ENCODE measurements at places on chromosomes 13 and 19. TPM values are rescaled to one million over a fixed set of nuclear protein-coding genes. Genes with fewer than 3 reads are reported as not detected.

VSTM2B gene
- polyA plus RNA-seq, result 0.42 TPM

PLPP2 gene
- polyA plus RNA-seq, result 0.64 TPM

PCDH9 gene
- 5.4 TPM for polyA plus RNA-seq

PEG3 gene
- 279 TPM for polyA plus RNA-seq

KLK8 gene
- not detected for polyA plus RNA-seq

RNASEH2A gene
- polyA plus RNA-seq, result 20.1 TPM

CAPN12 gene
- polyA plus RNA-seq, result 1.3 TPM

KLK1 gene
- not detected for polyA plus RNA-seq

DNA sequence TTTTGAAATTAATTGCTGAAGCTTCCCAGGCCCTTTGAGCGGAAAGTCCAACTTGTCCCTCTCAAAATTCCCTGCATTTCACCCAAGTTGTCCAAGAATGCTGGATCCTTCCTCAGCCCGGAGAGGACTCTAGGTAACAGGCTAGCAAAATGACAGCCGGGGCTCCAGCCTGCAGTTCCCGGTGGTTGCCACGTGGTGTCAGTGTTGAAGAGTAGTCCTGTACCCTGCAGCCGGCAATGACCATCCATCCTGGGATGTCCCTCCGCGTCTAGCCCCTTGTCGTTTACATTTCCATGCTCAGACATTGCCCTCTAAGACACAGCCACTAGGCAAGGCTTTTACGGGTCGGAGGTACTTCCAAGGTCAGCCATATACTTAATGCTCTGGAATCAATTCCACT is 31.4 kb upstream of the MTIF3 start:
- no peak for DNase-seq

GRCh38 chr19:16585808-16586476 is 13.7 kb upstream of the SLC35E1 start:
- DNase-seq, result no peak

- DNase-seq, result no peak
These were observed 41.2 kb downstream of the MIPEP start for GRCh38 chr13:23848019-23848418.

GRCh38 chr19:30361721-30362120 is 10.5 kb upstream of the ZNF536 start:
- no peak for DNase-seq

GRCh38 chr19:38850976-38851621 is 1.3 kb upstream of the HNRNPL start:
- DNase-seq, result no peak

- DNase-seq, result no peak
These were observed 232.1 kb downstream of the TM9SF2 start for GRCh38 chr13:99733346-99733745.

DNA sequence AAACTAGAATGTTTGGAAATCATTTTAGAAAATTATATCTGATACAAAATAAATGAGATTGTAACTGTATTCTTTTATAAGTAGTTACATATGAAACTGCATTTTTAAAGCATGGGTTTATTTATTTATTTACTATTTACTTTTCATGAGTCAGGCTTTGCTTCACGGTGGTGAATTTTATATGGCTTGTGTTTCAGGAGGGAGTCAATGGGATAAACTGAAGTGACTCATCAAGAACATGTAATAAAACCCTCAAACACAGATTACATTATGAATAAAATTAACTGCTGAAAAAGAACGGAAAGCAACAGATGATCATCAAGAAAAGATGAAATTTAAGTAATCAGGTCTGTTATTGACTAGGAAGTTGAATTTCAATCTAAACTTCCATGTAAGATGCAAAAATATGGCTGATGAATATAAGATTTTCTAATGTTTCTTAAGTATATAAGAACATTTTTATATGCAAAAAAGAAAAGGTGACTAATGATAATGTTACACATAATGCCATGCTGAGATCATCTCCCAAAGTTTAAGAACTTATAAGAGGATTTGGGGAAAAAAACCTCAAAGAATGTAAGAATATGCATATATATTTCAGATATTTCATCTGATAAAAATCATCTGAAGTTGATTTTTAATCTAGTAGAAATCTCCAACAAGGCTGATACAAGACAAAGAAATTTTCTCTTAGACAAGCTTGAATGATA is 383.6 kb downstream of the SLITRK1 start:
- no peak for DNase-seq

GRCh38 chr13:100273552-100273951 is 184.7 kb downstream of the PCCA start:
- no peak for DNase-seq

- DNase-seq, result peak; percentile 29
These were observed 155.5 kb upstream of the STARD13 start for GRCh38 chr13:33441015-33441414.

GRCh38 chr19:5826531-5827341 is 12.8 kb downstream of the FUT6 start:
- DNase-seq, result peak; percentile 36

DNA sequence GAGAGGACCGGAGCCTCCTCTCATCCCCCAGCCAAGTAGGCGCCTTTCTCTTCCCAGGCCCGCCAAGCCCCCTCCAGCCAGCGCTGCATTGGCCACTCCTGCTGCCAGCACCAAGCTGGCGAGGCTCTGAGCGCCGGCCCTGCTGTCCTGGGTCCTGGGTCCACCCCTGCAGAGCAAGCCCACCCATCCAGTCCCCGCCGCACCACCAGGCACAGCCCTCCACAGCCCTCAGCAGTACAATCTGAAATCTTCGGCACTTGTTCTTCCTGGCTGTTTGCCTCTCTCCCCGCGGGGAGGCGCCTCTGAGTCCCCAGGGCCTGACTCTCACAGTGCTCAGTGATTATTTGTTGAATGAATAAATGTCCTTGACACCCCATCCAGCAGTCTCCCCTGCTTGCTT is 236.4 kb upstream of the SGCG start:
- no peak for DNase-seq

- no peak for DNase-seq
These were observed 29.7 kb upstream of the RGCC start for GRCh38 chr13:41427666-41428065.

DNA sequence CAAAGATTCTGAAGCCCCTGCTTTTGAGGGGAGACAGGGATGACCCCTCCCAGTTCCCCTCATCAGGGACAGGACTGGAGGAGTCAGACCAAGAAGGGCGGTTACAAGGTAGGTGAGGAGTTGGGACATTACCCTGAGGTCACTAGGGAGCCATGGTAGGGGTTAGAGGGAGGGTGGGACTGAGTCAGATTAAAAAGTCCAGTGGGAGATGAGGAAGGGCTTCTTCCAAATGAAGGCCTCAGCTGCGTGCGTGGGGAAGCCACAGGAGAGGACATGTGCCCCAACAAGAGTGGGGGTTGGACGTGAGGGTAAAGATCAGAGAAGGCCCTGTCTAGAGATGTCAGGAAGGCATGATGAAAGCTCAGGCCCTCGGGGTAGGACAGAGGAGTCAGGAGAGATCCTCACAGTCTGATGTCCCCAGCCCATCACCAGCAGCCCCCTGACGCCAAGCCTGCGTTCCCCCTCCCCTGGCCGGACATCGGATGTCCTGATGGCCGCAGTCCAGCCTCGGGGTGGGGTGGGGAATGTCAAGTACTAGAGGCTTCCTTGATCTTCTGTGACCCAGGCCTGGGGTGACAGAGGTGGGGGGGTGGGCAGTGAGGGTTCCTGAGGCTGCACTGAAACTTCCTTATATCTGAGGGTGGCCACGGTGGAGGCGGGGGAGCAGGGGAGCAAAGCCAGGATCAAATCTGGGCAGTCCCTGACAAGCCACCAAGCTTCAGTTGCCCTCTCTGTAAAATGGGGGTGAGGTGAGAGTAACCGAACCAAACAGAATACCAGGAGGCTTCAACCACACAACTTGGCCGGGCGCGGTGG is 6.5 kb upstream of the MFSD12 start:
- DNase-seq, result no peak

GRCh38 chr13:22091222-22091970 is 420.5 kb downstream of the FGF9 start:
- DNase-seq, result peak; percentile 78

DNA sequence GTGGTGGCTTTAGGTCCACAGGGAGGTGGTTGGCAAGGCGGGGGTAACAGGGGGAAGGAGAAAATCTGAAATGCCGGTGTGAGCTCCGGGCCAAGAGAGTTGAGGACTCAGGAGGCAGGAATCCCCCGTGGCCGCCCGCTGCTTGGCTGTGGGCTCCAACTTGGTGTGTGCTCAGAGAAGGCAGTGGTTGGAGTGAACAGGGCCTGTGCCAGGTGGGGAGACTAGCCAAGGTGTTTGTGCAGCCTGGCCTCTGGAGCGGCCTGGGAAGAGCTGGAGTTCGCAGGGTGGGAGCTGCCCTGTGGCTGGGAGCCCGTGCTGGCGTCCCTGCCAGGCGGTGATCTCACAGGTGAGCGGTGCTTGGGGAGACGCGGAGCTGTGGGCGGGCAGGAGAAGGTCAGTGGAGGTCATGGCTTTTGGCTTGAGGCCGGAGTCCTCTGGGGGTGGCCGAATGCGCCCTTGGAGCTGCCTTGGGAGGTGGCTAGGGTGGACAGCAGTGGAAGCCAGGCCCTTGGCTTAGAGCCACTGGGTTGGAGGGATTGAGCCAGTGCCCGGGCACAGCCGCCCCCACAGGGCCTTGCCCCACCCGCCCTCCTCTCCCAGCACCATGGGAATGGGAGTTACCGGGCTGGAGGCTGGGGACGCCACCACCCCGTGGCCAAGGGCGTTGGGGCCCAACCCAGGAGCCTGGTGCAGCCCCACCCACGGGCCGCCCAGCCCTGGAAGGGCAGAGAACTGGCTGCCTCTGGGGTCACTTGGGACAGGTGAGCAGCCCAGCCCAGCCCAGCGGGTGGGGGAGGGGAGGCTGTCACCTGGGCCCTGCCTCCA is 7.1 kb upstream of the CIRBP start:
- no peak for DNase-seq

DNA sequence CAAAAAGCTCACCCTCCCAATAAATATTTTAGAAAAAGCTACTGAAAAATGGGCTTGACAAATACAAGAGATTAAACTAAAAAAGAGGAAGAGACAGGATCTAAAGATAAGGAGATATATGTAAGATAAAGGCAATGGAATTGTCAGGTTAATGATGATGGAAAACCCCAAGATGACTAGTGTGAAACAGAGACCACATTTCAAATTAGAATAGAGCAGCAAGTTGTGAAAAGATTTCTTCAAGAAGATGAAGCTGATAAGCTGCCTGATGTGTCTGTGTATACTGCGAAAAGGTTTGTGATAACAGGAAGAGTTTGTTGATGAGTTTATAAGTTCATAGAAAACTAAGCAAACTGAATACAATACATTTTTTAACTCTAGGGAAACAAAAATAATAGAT is 840.1 kb upstream of the SLITRK5 start:
- no peak for DNase-seq

DNA sequence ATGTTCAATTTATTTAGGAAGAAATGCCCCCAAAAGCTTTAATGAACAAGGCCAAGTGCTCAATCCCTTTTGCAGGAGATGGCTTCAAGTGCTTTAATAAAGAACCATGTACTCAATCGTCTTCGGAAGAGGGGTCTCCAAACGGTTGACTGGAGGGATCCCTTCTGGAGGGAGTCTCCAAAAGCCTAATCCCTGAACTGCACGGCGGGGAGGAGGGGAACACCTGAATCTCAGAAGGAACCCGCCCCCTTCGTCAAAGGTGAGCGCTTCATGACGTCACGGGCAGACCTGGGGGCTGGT is 505 bp downstream of the PAF1 start:
- no peak for DNase-seq

DNA sequence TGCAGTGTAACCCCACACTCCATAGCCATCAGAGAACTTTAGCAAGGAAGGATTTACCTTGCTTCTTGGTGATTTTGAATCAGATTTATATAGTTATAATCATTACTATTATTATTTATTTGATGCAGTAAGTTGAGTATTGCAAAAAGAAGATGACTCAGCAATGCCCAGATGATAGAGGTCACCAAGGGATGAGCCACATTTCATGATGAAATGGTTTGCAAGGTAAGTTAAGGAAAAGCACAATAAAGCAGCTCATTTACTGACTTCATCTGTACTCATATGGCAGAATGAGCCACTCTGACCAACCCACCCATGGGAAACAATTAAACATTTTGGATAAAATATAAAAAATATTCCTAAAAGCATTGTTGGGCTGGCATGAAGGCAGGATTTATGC is 59.1 kb downstream of the AKAP11 start:
- DNase-seq, result no peak

DNA sequence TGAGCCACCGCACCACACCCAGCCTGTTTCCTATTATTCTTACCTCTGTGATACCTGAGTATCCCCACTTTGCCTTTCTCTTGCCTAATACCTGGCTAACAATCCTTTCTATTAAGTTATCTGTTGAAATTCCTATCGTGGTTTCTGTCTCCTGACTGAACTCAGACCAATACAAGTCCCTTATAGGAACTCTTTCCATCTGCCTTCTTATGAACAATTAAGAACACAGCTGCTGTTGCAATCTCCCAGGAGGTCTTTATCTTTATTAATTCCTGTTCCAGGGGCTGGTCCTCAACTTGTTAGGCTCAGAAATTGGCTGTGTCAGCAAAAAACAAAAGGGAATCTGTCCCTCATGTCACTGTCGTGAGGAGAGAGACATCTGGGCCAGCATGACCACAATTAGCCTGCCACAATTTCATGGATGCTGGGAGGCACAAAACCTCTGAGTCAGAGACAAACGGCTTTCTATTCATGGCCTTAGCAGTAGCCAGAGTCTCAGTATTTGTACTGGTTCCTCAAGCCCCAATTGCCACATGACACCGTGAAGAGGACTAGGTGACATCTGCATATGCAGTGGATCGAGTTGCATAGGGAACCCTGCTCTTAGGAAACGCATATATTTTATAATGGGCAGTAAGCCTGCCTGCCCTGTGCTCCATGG is 58.2 kb downstream of the NUFIP1 start:
- peak; percentile 33 for DNase-seq

- DNase-seq, result no peak
These were observed at the start of gene DMKN for GRCh38 chr19:35513628-35514281. DMKN (minus strand) TSS chr19:35513649; CDS start chr19:35513475, 174 bp downstream.

DNA sequence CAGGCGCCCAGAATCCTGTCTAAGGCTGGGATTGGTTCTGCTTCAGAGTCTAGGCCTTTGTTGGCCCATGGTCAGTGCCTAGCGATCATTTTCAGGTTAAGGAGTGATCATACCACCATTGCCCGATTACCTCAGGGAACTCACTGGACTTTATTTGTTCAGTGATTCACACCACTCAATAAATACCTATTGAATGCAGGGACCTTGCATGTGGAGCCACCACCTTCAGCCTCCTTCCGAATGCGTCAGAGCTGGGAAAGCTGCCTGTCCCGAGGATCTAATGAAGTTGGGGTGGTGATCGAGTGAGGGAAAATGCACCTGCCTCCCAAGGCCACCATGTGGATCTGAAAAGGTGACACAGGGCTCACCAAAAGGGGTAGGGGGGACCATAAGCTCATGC is 40.0 kb upstream of the POU2F2 start:
- DNase-seq, result no peak

- peak; percentile 82 for DNase-seq
These were observed 1.1 kb downstream of the FOXO1 start for GRCh38 chr13:40665126-40666044.

DNA sequence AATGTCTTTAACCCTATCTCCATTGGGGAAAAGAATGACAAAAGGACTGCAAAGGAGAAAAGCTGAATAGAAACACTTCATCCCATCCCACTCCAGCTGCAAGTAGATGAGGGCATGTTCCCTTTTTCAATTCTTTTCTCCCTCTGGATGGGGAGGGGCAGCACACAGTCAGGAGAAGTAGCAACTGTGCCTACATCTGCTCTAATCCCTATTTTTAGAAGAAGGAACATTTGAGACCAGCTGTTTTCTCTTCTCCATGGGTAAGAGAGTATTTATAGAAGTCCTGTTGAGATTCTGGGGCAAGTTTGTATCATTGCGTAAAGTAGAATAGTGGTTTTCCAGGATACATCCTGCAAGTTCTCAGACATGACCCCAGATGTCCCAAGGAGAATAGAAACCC is 9.3 kb upstream of the GTF3A start:
- peak; percentile 42 for DNase-seq

Data from muscle of back (tissue), 13 donors.